ENCODE measurements at places on chromosomes 13 and 19.

DNA sequence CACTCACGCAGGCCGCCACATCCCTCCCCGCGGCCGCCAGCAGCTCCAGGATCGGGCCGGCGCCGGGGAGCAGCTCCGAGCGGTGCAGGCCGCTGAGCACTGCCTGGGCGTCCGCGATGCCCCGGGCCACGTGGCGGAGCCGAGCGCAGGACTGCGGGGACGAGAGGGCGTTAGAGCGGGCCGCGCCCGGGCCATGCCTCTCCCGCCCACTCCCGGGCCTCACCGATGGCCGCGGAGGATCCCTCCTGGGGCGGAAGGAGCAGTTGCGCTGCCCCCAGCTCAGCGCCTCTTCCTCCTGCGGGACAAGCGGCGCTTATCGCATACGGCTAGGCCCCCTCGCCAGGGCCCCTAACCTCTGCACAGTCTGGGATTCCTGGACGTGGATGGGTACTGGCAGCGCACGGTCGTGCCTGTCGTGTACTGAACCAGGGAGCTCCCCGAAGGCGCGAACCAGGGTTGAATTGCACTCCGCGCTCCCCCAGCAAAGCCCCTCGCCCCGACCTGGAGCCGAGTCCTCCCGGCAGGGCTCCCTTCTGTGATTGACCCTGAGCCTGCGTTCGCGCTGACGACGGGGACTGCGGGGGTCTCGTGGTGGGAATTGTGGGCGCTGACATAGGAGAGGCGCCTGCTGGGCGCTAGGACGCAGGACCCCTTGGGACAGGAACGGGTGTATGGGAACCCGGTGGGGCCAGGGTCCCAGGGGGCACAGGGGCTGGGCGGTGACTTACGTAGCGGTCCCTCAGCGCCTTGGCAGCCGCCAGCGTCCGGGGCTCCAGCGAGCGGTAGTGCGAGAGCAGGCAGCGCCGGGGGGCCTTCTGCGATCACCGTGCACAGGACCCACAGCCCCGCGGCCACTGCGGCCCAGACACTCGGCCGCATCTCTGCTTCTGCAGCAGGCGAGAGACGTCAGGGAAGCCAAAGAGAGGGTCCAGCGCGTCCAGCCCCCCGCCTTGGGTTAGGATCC is 673 bp downstream of the IFNL4 start:
- peak; percentile 37 for DNase-seq

- DNase-seq, result no peak
These were observed 1165.8 kb downstream of the OLFM4 start for GRCh38 chr13:54194233-54195024.

- DNase-seq, result peak; percentile 87
These were observed 14.5 kb upstream of the SIGLEC14 start for GRCh38 chr19:51660975-51661600.

- no peak for DNase-seq
These were observed 18.3 kb downstream of the ZNF587 start for GRCh38 chr19:57867868-57868492.

DNA sequence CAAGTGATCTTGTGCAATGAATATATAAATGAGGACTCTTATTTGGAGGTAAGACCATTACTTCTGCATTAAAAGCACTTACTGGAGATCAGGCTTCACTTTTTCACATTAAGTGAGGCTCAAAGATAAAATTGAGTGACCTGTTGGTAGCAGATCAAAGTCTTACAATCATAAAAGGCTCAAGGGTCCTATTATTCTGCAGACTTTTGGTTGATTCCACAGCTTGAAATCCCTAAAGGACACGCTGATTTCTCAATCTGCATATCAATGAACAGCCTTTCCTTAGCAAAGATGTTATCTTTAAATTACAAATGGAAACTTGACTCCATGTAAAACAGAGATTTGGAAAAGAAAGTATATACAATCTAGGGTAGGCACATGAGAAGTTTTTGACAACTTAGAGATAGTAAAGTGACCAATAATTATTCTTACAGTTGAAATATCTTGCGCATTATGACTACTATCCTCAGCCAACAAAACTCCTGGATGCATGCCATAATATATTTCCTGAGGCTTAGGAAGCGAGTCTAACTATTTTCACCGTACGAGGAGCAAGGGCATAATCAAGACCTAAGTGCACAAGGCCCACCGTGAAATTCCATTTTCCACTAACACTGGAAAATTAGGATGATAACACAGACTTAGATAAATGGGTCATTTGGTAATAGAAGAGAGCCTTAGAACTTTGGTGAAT is 640.7 kb downstream of the LIG4 start:
- DNase-seq, result no peak

- DNase-seq, result no peak
These were observed 24.3 kb downstream of the GNG7 start for GRCh38 chr19:2678044-2678671.
